ENCODE measurements at places on chromosomes 16 and 17.
A peak's percentile ranks its signal among the peaks of the same experiment; 100 is the strongest.

DNA sequence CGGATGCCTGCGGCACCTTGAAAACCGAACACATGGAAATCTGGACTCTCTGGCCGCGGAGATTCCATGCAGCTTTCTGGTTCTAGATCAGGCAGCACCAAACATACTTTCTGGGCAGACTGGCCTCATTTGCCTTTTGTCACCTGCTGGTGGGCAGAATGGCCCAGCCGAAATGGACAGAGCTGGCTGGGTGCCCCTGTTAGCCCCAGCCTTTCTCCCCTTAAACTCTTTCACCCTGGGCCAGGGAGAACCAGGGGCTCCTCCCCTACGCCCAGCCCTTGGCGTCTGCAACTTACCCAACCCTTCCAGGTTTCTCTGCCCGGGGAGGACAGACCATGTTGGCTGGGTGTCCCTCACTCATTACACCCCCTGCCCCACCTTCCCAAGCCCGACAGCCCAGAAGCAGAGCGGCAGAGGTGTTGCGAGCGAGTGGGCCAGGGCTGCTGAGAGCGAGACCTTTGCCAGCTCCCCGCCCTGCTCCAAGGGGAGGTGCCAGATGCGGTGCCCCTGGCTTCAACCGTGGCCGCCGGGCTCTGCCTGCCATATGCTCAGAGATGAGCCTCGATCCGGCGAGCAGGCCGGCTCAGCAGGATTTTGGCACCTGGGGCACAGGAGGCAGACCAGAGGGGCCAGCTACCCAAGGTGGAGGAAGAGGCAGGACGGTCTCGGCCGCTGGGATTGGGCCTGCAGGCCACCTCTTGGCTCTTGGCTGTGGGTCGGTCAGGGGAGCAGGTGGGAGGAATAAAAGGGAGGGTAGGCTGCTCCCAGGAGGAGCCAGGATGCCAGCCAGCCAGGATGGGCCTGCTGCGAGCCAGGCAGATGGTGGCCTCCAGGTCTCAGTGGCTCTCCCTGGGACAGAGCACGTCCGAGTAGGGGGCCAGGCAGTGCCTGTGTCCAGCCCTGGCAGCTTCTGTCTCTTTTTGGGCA, 191.3 kb downstream of the NTN1 start:
- no peak for DNase-seq

DNA sequence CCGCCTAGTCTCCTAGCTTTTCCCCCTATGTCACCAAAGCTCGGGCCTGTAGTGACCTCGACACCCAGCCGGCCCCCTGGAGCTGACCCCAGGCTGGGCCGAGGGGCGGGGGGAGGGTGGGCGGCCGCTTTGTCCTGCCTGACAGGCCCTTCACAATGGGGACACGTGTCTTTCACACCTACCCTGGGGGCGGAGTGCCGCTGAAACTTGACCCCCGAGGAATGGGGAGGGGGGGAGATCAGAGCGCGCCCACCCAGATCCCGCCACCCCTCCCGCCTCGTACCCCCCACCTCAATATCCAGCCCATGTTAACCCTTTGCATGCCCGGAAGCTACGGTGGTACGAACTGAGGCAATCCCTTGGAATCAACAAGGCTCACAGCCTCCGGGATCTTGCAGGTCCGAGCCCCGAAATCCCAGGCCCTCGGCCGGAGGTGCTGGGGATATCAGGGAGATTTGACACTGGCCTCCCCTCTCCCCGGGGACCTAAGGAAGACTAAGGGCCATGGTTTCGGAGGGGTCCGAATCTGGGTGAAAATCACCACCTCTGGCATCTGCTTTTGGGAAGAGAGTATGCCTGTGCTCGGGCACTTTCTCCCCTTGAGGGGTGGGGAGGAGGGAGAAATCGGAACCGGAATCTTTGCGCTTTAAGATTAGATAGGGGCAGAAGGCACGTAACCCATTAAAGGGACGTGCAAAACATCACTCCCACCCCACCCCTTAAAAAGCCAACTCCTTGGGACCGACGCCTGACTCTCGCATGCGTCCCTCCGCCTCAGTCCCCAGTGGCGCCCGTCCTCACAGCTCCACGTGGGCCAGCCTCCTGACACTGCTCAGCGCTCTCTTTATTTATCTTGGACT, 2.6 kb downstream of the NOG start:
- DNase-seq = peak; percentile 17

GRCh38 chr16:85169333-85170065, 57.2 kb upstream of the CIBAR2 start:
- peak; percentile 68 for DNase-seq

GRCh38 chr17:60645918-60646523, 31.6 kb upstream of the BCAS3 start:
- DNase-seq = no peak

DNA sequence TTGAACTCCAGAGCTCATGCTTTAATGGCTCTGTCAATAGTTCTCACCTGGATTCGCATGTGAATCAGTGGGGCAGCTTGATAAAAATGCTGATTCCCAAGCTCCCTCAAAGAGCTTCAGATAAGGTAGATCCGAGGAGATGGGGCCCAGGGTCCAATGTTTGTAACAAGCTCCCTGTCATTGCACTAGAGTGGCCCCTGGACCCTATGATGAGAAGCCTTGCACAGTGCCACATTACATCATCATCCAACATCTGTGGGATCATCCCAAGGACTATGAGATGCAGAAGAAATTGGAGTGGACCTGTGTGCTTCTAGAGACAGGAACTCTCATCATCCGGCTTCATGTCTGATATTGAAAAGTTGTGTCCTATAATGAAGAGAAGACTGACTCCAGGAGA, 340.8 kb downstream of the SHISA9 start:
- DNase-seq = no peak

DNA sequence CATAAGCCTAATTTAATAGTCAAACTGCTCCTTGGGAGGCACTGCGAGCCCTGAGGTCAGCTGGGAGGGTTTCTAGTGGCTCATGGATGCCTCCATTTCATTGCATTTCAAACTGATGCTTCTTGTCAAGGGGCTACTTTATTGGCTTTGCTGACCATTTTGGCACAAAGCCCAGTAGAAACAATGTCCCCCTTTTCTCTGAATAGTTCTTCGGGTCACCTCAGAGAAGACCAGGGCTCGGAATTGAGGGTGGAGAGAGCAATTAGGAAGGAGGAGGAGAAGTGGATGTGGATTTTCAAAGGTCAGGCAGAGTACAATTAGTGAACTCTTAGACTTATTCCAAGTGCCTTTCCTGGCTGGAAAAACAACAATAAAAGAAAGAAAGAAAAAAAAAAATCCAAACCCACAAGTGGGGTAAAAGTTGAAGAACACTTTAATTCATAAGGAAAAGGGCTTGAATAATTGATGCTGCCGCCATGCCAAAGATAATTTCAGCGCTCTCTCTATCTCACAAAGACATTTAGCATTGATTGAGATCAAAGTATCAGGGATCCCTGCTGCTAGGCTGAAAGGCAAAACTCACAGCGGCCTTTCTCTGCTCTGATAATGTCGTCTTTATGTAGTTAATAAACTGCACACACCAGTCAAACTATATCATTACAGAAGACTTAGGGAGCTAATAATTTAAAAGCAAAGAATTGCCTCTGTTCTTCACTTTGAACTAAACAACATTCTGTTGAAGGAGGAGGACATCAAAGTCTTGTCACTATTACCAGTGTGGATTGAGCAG, 122.7 kb downstream of the RGS9 start:
- DNase-seq = no peak

- no peak for DNase-seq
Observed at GRCh38 chr16:55571-56136, 2.0 kb downstream of the SNRNP25 start.

DNA sequence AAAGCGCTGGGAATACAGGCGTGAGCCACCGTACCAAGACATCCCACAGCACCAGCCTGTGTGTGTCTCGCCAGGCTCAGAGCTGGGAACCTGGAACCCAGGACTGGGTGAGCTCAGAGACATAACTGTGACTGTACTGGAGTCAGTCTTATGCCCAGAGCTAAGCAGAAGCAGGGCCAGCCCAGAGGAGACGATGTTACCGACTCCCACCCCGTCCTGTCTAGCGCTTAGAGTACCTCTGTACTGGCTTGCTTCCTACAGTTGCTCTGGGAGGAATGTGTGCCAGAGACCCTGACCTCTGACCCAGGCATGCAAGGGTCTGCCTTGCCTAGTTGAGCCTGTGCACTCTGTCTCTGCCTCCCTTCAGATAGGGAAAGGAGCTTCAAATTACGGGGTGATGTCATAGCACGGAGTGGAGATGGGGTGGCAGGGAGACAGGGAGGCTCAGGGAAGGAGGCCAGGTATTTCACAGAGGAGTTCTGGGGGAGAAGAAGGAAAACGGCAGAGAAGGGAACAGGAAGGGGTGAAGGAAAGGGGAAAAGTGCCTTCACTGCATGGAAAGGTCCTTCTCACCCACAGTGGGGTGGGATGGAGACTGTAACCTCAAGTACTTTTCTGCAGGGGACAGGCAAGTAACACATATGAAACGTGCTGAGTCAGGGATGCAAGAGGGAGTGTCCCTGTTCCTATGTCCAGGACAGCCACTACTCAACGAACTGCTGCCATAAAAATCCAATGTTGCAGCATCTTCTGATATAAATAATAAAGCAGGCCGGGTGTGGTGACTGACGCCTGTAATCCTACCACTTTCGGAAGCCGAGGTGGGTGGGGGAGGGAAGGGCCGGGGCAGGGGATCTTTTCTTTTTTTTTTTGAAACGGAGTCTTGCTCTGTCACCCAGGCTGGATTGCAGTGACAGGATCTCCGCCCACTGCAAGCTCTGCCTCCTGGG, 5.8 kb upstream of the ARMC5 start:
- peak; percentile 84 for DNase-seq

- DNase-seq = no peak
Observed at GRCh38 chr17:39777534-39778365, 40.0 kb downstream of the GRB7 start.

DNA sequence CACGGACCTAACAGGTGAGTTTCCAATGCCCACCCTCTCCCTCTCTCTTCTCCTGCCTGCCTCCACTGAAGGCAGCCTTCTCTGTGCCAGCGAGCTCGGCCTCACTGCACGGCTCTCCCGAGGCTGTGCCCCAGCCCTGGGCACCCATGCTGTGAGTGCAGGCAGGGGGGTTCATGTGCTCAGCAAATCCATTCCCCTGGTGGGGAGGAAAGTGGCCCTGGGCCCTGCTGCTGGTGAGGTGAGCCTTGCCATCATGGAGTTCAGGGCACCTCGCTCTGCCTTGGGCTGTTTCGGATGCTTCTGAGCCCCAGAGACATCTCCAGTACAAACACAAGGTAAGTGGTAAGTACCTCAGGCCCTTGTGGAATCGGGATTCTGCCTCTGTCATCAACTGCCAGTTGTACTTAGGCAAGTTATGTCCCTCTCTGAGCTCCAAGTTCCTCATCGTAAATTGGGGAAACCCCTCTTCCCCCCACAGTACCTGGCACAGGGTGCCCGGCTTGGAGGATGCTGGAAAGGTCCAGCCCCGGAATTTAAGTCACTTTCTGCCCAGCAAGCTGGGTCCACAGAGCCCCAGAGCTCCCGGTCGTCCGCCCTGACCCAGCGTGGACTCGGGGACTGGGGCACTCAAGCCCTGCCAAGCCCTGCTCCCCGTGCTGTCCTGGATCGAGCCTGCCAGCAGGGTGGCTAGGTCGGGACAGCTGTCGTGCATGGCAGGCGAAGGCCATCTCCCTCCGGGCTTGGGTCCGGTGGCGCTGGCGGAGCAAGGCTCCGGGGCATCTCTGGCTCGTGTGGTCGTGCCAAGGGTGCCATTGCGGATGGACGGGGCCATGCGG, 684 bp upstream of the NUDT16L1 start:
- peak; percentile 37 for DNase-seq

Data from small intestine (tissue), 16 donors.